ENCODE measurements at places on chromosomes 7 and 10. TPM values are rescaled to one million over a fixed set of nuclear protein-coding genes. Genes with fewer than 3 reads are reported as not detected.
A peak's percentile ranks its signal among the peaks of the same experiment; 100 is the strongest.

The CPEB3 gene
- total RNA-seq: 2.6 TPM

The DRGX gene
- total RNA-seq: 0.20 TPM

The INSYN2A gene
- total RNA-seq: 0.30 TPM

The ZNF736 gene
- 22.1 TPM for total RNA-seq

The SFRP4 gene
- total RNA-seq: 5.0 TPM

The CFTR gene
- 1.2 TPM for total RNA-seq

DNA sequence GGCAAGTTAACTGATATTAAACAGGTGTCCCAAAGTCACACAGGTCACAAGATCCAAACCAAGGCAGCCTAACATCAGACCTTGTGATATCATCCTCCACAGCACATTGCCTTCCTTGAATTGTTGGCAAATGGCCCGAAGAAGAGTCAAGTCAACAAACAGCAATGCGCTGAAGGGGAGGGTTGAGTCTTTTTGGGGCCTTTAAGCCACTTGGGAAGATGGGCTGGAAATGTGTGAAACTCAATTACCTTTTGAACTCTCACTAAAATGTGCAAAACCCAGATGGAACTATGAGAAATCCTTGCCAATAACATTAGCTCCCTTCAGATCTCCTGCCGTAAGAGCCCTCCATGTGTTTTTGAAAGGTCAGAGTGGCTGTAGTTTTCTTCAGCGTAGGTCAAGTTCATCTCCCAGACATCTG lies 47.9 kb upstream of the STK17A start:
- peak; percentile 21 for DNase-seq

- DNase-seq: no peak
These were observed 60.4 kb upstream of the CACNB2 start for GRCh38 chr10:18079665-18080295.

GRCh38 chr10:32323051-32323450 lies 23.9 kb downstream of the EPC1 start:
- no peak for DNase-seq

DNA sequence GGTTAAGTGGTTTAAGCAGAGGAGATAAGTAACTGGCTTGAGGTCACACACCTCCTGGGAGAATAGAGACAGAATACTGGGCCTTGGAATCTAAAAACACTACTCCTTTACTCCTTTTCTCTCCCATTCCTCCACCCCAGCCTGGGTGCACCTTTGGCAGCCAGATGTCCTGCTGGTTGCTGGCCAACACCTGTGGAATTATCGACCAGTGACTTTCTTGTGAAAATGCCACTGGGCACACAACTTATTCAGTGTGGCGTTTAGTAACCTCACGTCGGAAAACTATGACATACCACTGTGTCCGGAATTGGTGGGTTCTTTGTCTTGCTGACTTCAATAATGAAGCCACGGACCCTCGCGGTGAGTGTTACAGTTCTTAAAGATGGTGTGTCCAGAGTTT lies 26.4 kb downstream of the RNF133 start:
- DNase-seq: no peak

GRCh38 chr10:101043363-101043707 lies 12.3 kb downstream of the SFXN3 start:
- DNase-seq: no peak

DNA sequence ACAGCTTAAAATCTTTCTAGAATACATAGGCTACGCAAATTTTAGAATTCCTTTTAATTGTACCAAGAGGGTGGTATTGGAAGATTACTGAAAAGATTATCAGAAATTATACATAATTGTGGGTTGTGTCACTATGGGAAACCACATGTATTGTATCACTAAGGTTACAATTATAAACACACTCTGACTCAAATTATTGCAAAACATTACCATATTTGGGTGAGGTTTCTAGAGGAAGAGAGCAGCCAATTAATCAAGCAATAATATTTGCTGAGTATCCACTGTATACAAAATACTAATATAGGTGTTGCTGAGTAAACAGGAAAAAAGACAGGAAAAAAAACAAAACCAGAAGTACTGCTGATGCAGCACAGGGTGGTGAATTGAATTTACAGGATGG lies 3.1 kb upstream of the CAPZA2 start:
- DNase-seq: no peak

DNA sequence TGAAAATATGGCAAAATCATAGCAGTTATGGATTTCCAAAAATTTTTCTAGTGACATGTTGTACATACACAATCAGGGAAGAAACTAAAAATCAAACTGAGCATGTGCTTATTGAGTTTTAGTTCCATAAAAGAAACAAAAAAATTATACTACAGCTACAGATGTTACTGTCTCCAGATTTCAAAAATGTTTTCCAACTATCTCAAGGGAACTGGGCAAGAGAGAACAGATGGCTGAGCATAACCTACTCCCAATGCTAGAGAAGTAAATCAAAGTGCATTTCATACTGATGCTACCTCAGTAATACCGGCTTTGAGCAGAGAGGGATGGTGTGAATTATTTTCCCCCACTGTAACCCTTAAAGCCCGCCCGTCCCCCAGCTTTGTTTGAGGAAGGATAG lies 40.7 kb upstream of the KMT2C start:
- DNase-seq: no peak

DNA sequence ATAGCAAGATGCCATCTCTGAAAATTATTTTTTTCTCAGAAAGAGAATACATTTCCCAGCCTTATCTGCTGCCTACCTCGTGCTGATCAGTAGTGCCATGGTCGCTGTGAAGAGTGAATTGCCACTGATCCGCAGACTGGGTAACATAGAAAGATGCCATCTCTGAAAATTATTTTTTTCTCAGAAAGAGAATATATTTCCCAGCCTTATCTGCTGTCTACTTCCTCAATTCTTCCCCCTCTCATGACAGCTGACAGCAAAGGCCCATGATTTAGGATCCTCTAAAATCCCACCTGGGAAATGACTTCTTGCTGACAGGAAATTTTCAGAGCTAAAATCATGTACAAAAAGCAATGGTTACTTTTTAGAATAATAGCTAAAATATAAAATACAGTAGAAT lies 92.5 kb upstream of the AHR start:
- DNase-seq: no peak
